ENCODE measurements at places on chromosomes 5 and 9.

DNA sequence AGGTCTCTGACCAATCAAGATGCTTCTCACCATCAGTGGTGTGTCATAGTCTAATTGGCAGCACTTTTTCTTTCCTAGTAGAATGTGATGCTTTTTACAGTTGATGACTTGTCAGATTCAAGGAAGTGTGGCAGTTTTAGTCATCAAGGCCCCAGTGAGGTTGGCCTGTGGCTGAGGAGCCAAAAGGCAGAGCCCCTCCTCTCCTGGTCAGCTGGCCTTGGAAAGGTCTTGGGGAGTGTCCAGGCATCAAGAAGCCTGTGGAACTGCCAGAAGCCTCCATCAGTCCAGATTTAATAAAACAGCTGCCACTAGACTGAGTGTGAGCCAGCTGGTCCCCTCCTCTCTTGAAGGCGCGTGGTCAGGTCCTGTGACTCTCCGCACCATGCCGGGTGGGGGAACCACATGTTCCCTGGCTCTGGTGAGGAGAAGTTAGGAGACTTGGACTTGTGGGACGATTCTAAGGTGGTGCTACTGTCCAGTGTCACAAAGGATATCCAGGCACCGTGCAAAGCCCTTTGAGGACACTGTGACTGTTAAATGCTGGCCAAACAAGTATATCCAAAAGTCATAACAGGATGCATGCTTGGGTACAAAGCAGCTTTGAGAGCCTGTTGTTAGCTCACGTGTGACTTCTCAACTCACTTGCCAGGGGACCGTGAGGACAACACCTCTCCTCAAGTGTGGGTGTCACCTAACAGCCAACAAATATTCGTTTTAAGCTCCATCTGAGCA, 6.1 kb upstream of the ANGPTL2 start:
- no peak for DNase-seq

GRCh38 chr9:131104016-131104740, 7.8 kb downstream of the AIF1L start:
- no peak for DNase-seq

DNA sequence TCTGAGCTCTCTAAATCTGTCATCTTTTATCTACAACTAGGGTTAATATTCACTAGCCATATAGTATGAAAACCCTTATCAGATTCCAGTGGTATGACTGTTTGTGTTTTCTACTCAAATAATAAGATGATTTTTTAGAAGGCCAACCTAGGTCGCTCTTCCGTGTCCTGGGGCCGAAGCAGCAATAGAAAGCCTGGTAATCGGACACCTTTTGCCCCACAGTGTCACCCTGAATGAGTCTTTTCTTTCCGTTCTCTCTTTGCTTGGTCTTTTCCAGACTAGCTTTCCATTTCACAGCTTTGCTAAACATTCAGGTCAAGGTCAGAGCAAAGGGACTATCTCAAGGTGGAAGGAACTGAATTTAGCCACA, 243.3 kb upstream of the ANKRD55 start:
- no peak for DNase-seq

GRCh38 chr5:78547731-78548615, 100.6 kb downstream of the LHFPL2 start:
- no peak for DNase-seq

DNA sequence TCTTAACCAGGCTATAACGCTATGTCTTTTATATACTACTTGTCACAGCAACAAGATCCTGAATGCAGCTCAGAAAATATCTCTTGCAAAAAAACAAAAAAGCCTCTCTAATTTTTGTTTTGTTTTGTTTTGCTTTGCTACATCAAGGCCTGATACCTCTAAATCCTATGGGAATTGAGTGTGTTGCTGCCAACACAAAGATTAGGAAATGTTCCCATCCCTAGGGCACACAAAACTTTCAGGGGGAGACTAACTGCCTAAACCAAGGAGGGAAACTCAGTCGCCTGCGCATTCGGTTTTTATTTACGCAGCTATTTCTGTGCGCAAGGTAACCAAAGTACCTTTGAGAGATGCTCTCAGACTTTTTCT, 1.7 kb downstream of the SSBP2 start:
- DNase-seq = no peak

GRCh38 chr5:175243441-175243840, 200.5 kb downstream of the DRD1 start:
- DNase-seq = no peak

DNA sequence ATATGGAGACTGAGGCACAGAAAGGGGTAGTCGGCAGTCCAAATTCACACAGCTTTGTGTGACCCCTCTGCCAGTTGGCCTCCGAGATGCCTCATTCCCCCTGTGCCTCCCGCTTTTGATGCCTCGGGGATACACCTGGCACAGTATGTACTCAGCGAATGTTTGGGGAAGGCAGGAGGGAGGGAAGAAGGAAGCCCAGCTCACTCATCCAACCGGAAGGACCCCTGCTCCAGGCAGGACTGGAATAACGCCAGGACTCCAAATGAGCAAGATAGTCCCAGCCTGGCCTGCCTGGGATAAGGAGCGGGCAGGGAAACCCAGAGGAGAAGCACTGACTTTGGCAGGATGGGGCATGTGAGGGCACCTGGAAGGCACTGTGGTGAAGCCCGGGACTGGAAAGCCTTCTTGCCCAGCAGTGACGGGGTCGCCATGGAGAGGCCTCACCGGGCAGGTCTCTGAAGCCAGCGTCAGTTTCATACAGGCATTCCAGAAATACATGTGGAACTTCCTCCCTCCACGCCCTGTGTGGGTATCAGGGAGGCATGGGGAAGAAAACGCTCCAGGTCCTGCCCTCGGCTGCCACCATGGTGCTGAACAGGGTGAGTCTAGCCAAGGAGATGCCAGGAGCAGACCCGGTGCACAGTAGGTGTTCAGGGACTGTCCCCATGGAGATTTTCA, 20.3 kb downstream of the LMX1B start:
- no peak for DNase-seq

DNA sequence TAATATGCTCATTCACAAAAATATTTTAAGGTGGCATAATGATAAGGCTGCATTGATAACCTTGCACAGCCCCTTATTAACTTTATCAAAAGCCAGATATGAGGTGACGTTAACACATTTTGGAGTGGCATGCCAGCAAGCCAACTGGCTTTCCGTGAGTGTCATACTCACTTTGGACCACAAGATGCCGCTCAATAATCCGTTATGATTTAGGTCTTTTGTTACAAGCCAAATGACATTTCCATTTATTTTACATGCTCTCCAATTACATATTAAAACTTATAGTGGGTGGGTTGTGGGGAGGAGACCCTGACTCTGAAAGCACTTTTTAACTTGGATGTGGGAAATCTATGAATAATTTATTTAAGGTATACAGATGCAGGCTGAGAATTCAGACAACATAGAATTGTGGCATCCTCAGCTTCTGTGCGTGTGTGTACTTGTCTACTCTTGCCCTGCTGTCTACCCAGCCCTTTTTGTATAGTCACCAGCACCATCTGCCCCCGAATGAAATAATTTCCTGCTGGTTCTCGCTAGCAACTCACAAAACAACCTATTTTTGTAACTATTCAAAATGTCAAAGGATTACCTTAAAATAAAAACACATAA, 305.1 kb downstream of the PSAT1 start:
- DNase-seq = no peak
